Upper lobe of left lung (tissue), 6 donors: ENCODE measurements at places on chromosomes 16 and 17. TPM values are rescaled to one million over a fixed set of nuclear protein-coding genes. Genes with fewer than 3 reads are reported as not detected.

SOX8 gene
- 0.14 TPM for total RNA-seq

DNA sequence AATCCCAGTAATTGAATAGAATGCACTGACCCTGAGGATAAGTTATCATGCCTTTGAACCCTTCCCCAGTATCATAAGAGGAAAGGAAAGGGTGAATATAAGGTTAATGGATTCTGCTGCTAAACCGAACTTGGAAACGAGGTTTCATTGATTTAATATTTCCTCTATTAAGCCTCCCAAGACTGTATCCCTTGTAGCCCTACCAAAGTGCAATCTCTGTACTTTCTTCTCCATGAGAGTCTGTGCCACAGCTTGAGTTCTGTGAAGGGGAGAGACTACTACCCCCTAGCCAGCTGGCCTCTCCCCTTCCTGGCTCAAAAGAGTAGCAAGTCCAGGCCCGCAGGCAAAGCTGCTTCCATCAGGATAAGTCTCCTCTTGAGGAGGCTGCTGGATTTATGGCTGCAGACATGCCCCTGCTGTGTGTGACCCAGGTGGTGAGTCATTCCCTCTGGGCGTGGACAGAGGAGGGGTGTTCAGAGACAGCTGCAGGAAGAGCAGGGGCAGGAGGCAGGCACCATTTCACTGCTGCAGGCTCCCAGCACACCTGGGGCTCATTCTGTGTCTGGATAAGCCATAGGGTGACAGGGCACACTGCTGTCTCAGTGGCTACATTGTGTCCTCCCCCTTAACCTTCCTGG, 58.4 kb downstream of the TOM1L2 start:
- H3K27me3 ChIP-seq = no peaks in the 10 kb centered on the region
- no peak overlapping the region for H3K4me3 ChIP-seq
- H3K36me3 ChIP-seq = no peaks in the 10 kb centered on the region
- peaks cover 16% of the 10 kb centered on the region for H3K4me1 ChIP-seq

DNA sequence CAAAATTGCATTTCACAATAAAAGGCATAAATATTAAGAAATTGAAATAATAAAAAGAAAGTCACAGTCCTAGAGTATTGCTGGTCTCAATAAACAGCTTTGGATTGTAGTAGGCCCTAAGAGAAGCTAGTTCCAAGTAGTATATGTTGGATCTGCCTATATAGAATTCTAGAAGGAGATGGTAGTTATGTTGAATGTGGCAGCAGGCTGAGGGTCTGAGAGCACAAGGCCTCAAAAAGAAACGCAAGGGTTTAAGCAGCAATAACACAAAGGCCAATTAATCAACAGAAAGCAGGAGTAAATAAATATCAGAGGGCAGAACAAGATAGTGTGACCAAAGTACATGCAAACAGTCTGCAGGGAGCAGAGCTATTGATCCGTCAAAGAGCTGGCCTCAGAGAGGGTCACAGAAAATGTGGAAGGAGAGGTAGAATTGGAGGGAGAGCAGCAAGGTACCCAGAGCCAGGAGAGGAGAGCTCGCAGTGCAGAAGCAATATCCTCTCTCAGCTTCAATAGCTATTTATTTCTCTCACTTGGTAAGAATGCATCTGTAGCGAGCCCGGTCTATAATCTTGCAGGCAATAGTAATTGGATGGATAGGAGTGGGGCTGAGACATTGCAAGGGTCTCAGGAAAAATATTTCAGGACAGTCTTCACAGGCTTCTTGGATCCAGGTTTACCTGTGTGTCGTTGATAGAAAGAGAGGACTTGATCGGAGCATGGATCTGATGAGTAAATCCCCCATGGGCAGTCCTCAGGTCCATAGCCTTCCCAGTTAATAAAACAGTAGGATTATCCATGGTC, 25.1 kb upstream of the MED13 start:
- no peak overlapping the region for H3K4me3 ChIP-seq
- no peaks in the 10 kb centered on the region for H3K4me1 ChIP-seq
- H3K36me3 ChIP-seq = no peaks in the 10 kb centered on the region
- H3K27ac ChIP-seq = no peak overlapping the region
- H3K27me3 ChIP-seq = no peaks in the 10 kb centered on the region

DNA sequence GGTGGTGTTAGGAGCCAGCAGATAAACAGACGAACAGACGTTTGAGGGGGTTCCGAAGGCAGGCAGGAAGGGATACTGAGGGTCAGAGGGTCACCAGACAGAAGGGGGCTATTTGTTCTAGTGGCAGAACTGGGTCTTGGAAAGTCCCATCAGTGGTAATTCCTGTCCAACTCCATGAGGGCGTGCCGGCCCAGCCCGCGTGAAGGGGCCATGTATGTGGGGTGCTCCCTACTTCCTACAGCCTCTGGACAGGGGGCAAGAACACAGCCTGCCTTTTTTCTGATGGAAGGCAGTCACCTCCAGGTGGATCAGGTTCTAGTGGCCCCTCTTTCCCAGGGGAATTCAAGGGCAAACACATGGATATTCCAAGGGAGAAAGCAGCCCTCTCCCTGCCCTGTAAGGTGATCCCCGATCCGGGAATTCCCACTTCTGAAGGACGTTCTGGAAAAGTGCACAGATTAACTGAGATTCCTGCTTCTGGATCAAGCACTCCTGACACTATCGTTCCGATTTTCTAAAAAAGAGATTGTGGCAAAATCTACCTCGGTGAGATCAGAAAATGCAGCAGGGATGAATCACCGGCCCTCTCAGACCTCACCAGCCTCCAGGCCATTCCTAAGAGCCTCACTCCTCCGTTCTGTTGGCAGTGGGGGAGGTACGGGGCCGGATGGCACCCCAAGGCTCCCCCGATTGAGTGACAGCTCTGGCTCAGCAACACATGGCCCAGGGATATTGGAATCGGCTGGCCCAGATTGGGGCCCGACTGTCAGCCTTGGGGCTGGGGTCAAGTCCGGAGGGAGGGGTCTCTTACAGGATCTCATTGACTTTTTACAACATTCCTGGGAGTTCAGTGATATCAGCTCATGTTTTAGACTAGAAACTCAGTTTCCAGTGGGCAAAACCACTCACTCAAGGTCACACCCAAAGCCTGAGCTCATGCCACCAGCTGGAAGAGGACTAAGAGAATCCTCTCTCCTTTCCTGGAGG, 12.4 kb downstream of the STX1B start:
- H3K27ac ChIP-seq = no peak overlapping the region
- H3K36me3 ChIP-seq = no peaks in the 10 kb centered on the region
- H3K27me3 ChIP-seq = no peaks in the 10 kb centered on the region
- H3K4me3 ChIP-seq = peak overlapping the region; percentile 36

- no peak overlapping the region for H3K4me3 ChIP-seq
- no peak for DNase-seq
- peaks cover 66% of the 10 kb centered on the region for H3K4me1 ChIP-seq
- H3K36me3 ChIP-seq = no peaks in the 10 kb centered on the region
- H3K27ac ChIP-seq = no peak overlapping the region
Observed at GRCh38 chr17:57913575-57914272, 41.5 kb downstream of the CUEDC1 start.

DNA sequence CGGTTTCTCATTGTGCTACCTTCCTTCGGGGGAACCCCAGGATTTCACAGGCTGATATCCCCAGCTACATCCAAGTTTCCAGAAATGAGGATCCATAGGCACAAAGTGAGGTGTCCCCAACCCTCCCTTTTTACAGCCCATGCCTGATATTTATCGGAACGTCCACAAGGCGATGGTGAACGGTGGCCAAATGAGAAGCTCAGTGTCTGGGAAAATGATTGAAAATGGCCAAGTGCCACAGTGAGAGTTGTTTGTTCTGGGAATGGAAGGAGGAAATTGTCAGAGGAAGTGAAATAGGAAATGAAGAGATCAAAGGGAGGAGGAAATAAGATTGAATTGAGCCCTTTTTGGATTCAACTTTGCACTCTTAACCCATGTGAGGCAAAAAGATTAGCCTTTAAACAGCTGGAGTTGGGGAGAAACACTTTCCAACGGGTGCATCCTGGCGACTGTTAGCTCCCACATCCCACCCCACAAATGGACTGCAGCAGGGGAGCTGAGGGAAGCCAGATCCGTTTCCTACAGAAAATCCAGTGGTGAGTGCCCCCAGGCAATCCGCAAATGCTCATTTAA, 294.4 kb upstream of the IRX5 start:
- no peak overlapping the region for H3K27ac ChIP-seq
- H3K27me3 ChIP-seq = no peaks in the 10 kb centered on the region
- DNase-seq = no peak
- peaks cover 8% of the 10 kb centered on the region for H3K4me1 ChIP-seq
- no peak overlapping the region for H3K4me3 ChIP-seq

- no peak overlapping the region for H3K27ac ChIP-seq
- no peak overlapping the region for H3K4me3 ChIP-seq
- no peaks in the 10 kb centered on the region for H3K36me3 ChIP-seq
- no peaks in the 10 kb centered on the region for H3K27me3 ChIP-seq
Observed at GRCh38 chr16:52581530-52581929, 34.6 kb upstream of the TOX3 start.

- no peak for DNase-seq
- no peak overlapping the region for H3K27ac ChIP-seq
- H3K36me3 ChIP-seq = no peaks in the 10 kb centered on the region
- no peaks in the 10 kb centered on the region for H3K27me3 ChIP-seq
- H3K4me3 ChIP-seq = no peak overlapping the region
Observed at GRCh38 chr17:40651939-40652338, 4.3 kb upstream of the SMARCE1 start.

- no peak overlapping the region for H3K27ac ChIP-seq
- peaks cover 13% of the 10 kb centered on the region for H3K27me3 ChIP-seq
- H3K4me3 ChIP-seq = no peak overlapping the region
- H3K36me3 ChIP-seq = no peaks in the 10 kb centered on the region
- H3K4me1 ChIP-seq = peaks cover 60% of the 10 kb centered on the region
- peak; percentile 80 for DNase-seq
Observed at GRCh38 chr17:7440834-7441195, 1.5 kb downstream of the FGF11 start.

DNA sequence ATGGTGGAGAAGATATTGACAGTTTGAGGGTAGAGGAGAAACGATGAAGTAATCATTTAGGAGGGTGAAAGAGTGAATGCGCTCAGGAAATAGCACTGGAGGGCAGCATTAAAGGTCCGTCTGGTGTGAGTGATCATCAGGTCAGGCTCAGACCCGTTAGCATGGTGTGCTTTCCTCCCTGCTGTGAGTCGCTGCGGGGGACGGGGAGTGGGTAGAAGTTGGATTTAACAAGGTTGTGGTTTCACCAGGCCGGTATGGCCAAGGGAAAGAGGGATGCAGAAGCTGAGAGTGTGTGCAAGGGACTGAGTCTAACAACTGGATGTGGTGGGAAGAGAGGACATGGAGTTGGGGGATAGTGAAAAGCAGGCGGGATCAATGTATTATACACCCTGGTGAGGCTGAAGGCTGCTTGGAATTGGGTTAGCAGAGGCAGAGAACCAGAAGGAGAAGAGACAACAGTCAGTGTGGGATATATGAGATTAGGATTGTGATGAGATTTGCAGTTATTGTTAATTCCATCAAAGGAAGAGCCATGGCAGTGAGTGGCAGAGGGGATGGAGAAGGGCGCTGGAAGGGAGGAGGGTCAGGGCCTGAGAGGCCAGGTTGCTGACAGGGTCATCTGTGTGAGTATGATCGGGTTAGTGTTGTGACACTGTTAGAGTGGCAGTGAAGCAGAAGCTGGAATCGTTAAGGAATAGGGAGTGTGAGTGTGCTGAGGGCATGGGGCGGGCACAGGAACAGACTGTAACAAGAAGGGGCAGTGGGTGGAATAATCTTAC, 59.0 kb upstream of the TBX2 start:
- no peaks in the 10 kb centered on the region for H3K36me3 ChIP-seq
- no peak for DNase-seq
- H3K4me1 ChIP-seq = peaks cover 10% of the 10 kb centered on the region

DNA sequence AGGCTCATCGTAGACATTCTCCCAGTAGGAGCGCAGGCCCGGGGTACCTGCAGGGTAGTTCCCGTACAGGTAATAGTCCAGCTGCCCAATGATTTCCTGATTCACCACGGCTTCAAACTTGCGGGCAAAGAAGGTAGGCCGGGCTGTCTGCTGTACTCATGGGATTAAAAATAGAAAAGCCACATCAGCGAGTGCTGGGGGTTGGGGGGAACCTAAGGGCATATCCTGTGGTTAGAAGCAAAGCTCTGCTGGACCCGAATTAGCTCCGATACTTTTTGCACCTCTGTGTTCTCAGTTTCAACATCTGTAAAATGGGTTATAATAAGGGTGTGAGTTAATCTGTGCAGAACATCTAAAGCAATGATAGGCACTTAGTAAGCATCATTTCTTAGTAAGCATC, 336.2 kb downstream of the XYLT1 start:
- peaks cover 16% of the 10 kb centered on the region for H3K36me3 ChIP-seq
- no peaks in the 10 kb centered on the region for H3K27me3 ChIP-seq
- no peak overlapping the region for H3K27ac ChIP-seq
- no peaks in the 10 kb centered on the region for H3K4me1 ChIP-seq
- H3K4me3 ChIP-seq = no peak overlapping the region

GRCh38 chr16:68233085-68233834, 2.7 kb downstream of the ESRP2 start:
- H3K27ac ChIP-seq = peak overlapping the region; percentile 96
- H3K27me3 ChIP-seq = no peaks in the 10 kb centered on the region
- peaks cover 29% of the 10 kb centered on the region for H3K36me3 ChIP-seq
- H3K4me3 ChIP-seq = no peak overlapping the region

DNA sequence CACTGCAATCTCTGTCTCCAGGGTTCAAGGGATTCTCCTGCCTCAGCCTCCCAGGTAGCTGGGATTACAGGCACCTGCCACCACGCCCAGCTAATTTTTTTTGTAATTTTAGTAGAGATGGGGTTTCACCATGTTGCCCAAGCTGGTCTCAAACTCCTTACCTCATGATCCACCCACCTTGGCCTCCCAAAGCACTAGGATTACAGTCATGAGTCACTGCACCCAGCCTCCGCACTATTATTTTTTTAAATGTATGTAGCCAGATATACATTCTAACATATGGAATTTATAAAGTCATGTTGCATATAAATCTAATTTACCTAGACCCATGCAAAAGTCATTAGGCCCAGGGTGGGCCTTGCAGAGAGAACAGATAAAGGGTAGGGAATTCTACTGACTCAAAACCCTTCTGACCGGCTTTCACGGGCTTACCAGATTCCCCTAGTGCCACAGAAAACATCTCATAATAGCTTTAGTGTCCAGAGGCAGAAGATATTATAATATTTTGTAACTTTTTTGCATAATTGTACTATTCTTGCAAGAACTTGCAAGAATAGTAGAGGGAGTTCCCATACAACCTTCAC, 20.5 kb upstream of the HELZ start:
- H3K36me3 ChIP-seq = no peaks in the 10 kb centered on the region
- DNase-seq = no peak
- no peak overlapping the region for H3K4me3 ChIP-seq
- H3K4me1 ChIP-seq = peaks cover 5% of the 10 kb centered on the region
- H3K27me3 ChIP-seq = no peaks in the 10 kb centered on the region

GRCh38 chr16:18792836-18793433, 2.8 kb upstream of the RPS15A start:
- DNase-seq = no peak
- H3K4me3 ChIP-seq = no peak overlapping the region
- no peak overlapping the region for H3K27ac ChIP-seq
- H3K27me3 ChIP-seq = no peaks in the 10 kb centered on the region
- peaks cover 60% of the 10 kb centered on the region for H3K36me3 ChIP-seq
- H3K4me1 ChIP-seq = peaks cover 13% of the 10 kb centered on the region
